Cardiac muscle cell (in vitro differentiated cells and primary cell): ENCODE measurements at places on chromosomes 6 and 20. TPM values are rescaled to one million over a fixed set of nuclear protein-coding genes. Genes with fewer than 3 reads are reported as not detected.

- no peak for DNase-seq
Measured at GRCh38 chr20:24677626-24678315, 208.3 kb downstream of the SYNDIG1 start.

- peak; percentile 46 for DNase-seq
Measured at GRCh38 chr6:4929097-4929718, 74.6 kb downstream of the RPP40 start.

Gene RIMS1
- polyA plus RNA-seq = 0.17 and 0.29 TPM in 2 replicates

Gene ASF1A
- 27.9 and 41.2 TPM in 2 replicates for polyA plus RNA-seq

Gene ADTRP
- not detected in 2 replicates for polyA plus RNA-seq

Gene GNMT
- 0.21 and 1.3 TPM in 2 replicates for polyA plus RNA-seq

Gene FNDC1
- polyA plus RNA-seq = not detected in 2 replicates
